ENCODE measurements at places on chromosomes 5 and 9. TPM values are rescaled to one million over a fixed set of nuclear protein-coding genes. Genes with fewer than 3 reads are reported as not detected.

GRCh38 chr5:50958852-50959457 is 292.5 kb downstream of the PARP8 start:
- peak; percentile 38 for DNase-seq

MTX3 gene
- 6.7 TPM for total RNA-seq

GRCh38 chr5:135743705-135744411 is 90.6 kb upstream of the SLC25A48 start:
- DNase-seq, result no peak

- no peak for DNase-seq
These were observed 4.9 kb upstream of the KCNIP1 start for GRCh38 chr5:170498811-170499351.

PRELID2 gene
- total RNA-seq, result 8.9 TPM

GRCh38 chr5:135329066-135329912 is 69.7 kb downstream of the MACROH2A1 start:
- no peak for DNase-seq

DNA sequence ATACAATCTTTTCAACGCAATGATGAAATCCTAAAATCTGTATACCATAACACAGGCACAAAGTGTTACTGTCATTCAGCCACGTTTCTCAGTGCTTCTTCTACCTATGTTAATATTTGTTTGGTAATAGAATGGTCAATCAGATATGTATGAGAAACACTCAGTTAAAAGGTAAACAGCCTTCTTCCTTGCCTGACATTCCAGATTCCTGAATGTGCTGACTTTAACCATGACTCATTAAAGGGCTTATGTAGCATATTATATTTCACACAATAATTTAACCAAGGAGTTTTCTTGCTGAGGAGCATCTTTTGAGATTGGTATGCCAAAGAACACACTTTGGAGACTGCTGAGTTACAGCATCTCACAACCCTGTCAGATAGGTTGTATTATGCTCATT is 187.6 kb downstream of the CETN3 start:
- DNase-seq, result peak; percentile 15

- no peak for DNase-seq
These were observed 7.8 kb upstream of the DNAJC18 start for GRCh38 chr5:139446956-139447779.

ATG12 gene
- 63.5 TPM for total RNA-seq

- no peak for DNase-seq
These were observed 18.6 kb downstream of the CNTFR start for GRCh38 chr9:34570809-34571480.

DNA sequence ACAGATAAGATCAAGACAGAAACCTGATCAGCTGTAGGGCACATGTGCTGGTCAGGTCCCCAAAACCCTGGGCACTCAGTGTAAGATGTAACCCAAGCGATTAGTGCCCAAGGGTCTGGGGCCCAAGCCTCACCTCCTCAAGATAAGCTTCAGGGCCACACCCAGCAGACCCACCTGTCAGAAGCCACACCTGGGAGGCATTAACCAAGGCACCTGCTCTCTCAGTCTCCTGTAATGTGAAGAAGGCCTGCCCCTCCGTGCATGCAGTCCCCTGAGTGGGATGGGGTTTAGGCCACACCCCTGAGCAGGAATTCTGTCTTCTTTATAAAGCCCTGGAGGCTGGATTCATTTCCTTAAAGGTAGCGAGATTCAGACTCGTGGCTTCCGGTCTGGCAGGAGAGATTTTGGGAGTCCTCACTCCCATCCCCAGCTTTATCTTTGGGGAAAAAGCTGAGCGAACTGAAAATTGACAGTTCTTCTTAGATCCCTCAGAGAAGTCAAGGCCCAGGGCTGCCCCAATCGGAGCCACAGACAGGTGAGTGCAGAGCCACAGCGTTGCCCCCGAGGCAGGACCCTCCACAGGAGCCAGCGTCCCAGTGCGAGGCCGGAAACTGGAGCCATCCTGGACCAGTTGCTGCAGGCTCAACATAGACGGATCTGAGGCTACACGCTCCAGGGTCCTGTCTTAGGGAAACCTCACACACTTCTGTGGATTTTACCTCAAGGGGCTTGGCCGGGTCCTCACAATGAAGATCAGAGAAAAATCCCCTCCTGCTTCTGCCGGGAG is 357.6 kb upstream of the IRX4 start:
- DNase-seq, result no peak

DNA sequence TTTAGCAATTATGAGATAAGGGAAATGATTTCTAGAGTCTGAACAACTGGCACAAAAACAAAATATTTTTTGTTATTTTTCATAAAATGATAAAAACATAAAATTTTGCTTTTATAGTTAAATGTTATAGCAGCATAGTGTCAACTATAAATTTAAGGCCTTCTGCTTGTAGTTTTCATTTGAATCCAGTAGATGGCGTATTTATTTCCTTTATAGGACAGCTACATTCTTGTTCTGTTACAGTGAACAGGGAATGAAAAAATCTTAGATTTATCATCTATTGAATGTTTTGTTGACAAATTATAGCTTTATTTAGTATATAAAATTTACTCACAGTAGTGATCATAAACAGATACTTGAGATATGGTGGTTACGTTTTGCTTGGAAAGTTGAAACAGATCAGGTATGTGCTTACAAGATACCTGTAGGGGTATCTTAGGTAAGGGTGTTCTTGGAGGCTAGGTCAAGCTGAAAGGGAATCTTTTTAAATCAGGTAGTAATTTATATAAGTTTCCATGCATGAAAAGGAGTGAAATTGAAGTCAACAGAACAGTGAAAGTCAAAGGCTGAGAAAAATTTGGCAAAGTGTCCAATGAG is 239.3 kb upstream of the GRIN3A start:
- peak; percentile 9 for DNase-seq

- no peak for DNase-seq
These were observed 30.2 kb downstream of the AFAP1L1 start for GRCh38 chr5:149301744-149302380.

Measured in H4 (cell line).